ENCODE measurements at places on chromosomes 2 and 18.

DNA sequence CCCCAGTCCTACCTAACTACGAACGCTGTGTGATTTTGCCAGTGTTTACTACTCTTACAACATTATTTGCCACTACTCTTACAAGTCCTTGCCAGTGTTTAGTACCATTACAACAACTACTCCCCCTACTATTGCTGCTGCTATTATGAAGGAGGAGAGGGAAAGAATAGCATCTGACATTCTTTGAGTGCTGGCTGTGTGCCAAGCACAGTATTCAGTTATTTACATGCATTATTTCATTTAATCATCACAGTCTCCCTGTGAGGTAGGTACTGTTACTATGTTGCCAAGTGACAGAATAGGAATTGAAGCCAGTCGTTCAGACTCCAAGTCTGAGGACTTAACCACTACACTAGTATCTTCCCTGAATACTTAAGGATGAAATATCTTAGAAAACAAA is 185.9 kb upstream of the FOSL2 start:
- DNase-seq, result no peak

- DNase-seq, result no peak
Measured at GRCh38 chr18:72985686-72986085, 117.9 kb upstream of the NETO1 start.

- peak; percentile 36 for DNase-seq
Measured at GRCh38 chr18:54946149-54946581, 13.1 kb downstream of the CCDC68 start.

- no peak for DNase-seq
Measured at GRCh38 chr2:111919794-111920608, 21.6 kb downstream of the MERTK start.

GRCh38 chr18:50192995-50193795 is 1.8 kb downstream of the MYO5B start:
- no peak for DNase-seq

- no peak for DNase-seq
Measured at GRCh38 chr18:28459587-28459986, 282.7 kb upstream of the CDH2 start.

DNA sequence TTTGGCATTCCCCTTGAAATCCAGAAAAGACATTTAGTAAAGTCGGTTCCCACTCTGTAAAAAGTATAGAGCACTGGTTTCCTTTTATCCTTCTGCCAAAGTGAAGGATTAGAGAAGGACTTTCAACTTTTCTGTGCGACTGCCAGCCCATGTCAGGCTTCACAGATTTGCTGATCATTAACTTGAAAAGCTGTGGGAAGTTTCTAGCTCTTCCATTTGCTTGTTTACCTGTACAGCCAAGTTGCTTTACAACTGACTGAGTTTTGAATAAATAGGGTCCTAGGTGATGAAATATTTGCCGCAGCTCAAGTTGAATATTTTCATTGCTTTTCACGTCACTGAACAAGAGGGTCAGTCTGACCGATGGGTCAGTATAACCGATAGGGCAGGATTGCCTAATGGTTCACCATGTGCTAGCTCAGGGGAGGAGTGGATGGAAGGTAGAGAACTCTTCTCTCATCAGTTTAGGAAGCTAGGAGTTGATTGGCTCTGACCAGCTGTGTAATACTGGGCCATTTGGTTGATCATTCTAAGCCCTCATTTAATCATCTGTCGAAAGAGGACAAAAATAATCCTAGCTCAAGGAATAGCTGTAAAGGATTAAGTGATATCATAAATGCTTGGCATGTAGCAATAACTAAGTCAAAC is 30.4 kb downstream of the UPP2 start:
- DNase-seq, result no peak

- DNase-seq, result peak; percentile 11
Measured at GRCh38 chr2:20612925-20613916, 37.7 kb downstream of the HS1BP3 start.

GRCh38 chr2:210606001-210606400 is 49.6 kb downstream of the CPS1 start:
- DNase-seq, result no peak

GRCh38 chr2:199979398-199979797 is 24.0 kb downstream of the MAIP1 start:
- no peak for DNase-seq

- no peak for DNase-seq
Measured at GRCh38 chr2:88859461-88859860, 168.0 kb downstream of the RPIA start.

- DNase-seq, result peak; percentile 68
Measured at GRCh38 chr18:5628512-5629255, 84.9 kb upstream of the EPB41L3 start.

DNA sequence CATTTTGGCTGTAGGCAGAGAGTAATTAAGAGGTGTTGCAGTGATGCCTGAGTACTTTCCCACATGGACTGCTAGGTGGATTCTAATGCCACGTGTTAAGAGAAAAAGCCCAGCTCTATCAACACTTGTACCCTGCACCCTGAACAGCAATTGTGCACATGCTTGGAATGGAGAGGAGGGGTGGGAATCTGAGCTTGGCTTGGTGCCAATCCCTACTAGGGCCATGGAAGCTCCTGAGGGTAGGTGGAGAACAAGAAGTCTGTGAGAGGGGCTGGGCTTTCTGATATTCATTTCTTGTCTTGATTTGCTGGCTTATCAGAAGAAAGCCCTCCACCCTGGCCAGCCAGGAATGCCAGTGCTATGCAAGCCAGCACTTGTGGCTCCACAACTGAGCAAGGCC is 292.2 kb downstream of the KCNS3 start:
- DNase-seq, result no peak

- no peak for DNase-seq
Measured at GRCh38 chr2:136325844-136326331, 207.9 kb upstream of the CXCR4 start.

DNA sequence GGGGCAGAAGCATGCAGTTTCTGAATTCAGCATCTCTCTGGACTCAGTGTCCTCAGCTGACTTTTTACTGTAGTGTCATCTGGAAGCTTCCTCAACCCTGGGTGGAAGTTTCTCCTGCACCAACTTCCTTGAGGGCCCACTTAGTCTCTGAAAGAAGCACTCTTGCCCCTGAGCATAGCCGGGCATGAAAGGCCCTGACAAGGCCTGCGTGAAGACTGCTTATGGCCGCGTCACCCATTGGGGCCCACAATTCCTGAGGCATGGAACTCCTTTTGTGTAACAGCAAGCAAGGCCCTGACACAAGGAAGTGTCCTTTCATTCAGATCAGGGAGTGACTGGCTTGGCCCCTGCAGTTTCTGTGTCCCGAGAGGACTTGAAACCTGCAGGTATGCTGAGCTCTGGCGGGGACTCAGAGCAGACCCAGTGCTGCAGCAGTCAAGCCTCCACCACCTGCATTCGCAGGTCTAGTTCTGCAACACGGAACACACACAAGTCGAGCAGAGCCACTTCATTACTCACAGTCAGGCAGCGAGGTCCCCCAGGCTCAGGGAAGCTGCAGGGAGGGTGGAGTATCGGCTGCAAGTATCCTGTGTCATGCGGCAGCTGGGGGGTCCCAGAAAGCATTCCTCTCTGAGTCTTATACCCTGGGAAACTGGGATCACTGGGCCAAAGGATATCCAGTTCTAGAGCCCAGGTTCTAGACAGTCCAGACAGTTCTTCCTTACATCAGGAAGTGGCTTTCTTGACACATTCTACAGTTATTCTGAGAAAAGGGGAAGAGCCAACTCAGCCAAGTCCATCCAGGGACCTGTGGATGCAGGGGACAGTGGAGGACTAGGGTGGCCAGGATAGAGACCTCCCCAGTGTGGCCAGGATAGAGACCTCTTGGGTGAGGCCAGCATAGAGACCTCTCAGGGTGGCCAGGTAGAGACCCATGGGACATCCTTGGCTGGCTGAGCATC is 35.6 kb upstream of the PRLH start:
- DNase-seq, result no peak

DNA sequence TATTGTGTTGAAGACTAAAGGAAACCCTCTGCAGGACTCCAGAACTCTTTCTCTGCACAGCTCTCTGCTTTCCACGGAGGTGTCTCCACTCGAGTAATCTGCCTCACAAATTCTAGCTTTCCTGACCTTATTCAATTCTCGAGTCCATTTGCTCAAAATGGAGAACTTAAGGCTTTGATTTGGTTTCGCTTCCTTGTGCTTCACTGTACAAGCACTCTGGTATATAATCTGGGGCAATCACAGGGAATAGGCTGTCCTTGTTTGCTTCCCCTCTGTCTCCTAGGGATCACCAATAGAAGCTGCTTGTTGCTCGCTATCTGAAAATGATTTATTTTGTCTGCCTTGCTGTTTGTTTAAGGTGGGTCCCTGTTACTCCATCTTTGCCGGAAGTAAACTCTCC is 129.1 kb upstream of the DOCK10 start:
- no peak for DNase-seq

GRCh38 chr2:197280015-197280702 is 30.4 kb downstream of the ANKRD44 start:
- peak; percentile 39 for DNase-seq

DNA sequence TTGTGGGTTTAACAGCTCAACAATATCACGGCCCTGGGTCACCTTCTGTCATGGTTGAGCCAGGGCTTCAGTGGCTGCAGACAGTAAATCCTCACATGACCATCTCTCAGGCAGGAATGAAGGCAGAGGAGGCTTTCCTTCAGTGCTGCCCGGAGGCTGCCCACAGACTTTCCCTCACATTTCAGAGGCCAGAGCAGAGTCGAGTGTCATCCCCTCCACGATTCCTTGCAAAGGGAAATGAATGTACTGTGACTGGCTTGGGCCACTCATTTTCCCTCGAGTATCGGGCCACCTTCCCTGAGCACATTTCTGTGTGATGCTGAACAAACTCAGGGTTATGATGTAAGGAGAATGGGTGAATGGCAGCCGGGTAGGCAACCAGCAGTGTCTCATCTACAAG is 10.0 kb upstream of the REEP1 start:
- DNase-seq, result no peak

DNA sequence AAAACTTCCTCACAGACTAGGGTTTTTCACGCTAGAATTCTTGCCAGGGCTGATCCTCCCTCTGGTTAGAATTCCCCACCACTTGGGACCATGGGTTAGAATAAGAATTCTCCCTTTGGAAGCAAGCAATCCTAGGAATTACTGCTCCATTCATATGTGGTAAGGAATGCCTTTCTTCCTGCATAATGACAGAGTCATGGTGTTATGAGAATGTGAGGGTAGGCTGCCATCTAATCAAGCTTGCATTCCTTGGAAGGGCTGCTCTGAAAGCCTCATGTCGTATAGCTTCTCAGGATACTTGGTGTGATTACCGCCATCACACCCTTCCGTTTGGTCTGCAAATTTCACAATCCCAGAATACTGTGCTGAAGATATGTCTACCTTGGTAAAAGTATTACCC is 1282.4 kb upstream of the PIK3C3 start:
- DNase-seq, result no peak

GRCh38 chr2:32711219-32711618 is 83.4 kb downstream of the TTC27 start:
- no peak for DNase-seq

- DNase-seq, result peak; percentile 68
Measured at GRCh38 chr18:76697441-76697901, 124.9 kb upstream of the ZNF236 start.

- no peak for DNase-seq
Measured at GRCh38 chr2:163405298-163405697, 330.5 kb downstream of the FIGN start.

DNA sequence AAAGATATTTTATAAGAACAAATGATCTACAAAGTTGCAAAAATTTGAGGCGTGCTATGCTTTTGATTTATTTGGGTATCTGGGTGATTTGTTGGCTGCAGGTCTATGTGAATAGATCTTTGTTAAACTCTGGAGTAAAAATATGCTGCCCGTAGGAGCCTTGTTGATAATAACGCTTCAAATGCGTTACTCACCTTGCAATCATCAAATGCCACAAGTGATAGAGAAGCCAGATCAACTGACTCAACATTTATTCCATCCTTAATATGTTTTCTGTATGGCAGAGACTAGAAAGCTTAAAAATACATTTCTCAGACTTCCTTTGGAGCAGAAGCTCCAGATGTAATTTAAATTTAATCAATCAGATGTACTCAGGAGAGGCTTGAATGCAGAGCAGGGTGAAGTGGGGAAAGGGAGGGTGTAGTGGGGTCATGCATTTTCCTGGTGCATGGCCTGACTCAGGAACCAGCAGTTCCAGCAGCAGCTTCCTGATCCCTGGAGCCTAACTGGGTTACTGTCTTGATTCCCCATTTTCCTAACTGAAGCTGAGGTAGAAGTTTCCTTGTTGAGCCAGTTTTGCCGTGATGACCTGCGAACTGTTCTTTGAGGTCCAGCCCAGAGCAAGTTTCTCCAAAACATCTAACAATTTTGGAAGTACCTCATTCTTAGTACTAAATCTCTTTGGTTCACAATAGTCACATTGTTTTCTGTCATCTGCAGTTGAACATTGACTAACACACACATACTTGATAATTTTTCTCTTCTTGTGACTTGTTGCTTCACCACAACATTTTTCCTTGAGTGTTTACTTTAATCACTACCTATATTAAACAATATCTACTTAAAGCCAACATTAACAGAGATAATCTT is 284.7 kb upstream of the CWC22 start:
- no peak for DNase-seq

DNA sequence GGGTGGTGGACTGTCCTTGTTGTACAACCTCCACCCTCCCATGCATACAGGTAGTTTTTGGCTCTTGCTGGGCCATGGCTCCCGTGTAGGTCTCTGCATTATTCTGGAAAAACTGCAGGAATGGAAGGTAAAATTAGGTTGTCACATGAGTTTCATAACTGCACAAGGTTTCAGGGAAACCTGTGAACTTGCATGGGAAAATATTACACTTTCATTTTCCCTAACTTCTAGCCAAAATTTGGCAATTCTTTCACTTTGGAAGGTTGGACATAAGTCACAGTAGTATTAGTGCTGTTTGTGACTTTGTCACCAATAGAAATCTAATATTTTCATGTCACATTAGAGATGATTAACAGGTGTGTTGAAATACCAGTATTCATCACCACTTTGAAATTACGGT is 118.1 kb upstream of the MGAT5 start:
- DNase-seq, result no peak

DNA sequence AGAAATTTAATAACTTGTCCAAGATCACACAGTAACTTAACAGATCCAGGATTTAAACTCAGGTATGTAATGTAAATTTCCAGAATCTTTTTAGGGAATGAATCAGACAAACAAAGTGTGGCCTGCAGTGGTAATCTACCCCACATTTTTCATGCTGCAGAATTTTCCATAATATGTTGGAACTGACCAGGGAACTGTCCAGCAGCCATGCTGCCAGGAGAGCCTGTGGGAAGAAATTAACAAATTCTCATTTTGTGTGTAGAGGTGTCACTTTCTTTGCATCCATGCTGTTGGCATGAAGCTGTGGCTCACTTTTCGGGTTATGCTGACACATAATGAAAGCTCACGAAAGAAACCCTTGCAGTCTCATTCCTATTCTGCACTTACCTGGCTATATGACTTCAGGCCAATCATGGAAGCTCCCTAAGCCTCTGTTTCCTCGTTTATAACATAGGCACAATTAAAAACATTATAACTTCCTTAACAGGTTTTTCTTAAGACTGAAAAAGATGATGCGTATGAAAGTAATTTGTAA is 54.7 kb downstream of the CDKL4 start:
- DNase-seq, result no peak

DNA sequence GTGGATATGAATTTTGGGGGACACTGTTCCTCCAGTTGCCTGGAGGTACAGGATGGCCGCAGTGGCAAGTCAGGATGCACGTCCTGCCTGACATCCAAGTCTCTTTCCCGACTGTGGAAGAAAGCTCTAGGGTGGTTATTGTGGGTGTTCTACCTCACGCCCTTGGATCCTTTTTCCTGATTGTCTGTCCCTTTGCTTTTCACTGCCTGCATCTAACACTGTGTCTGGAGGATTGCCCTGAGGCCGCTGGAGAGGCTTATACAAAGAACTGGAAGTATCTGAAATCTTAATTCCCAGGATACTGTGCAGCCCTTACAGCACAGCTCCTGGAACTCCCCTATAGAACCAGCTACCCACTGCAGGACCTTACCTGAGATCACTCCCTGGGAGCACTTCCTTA is 250.5 kb downstream of the TFCP2L1 start:
- DNase-seq, result no peak

All from right hindlimb (tissue), 1 donor.